NCI-H748 treated with DMSO at 0.1 percent for 48 hours (cell line): ENCODE measurements at places on chromosomes 16 and 17.

DNA sequence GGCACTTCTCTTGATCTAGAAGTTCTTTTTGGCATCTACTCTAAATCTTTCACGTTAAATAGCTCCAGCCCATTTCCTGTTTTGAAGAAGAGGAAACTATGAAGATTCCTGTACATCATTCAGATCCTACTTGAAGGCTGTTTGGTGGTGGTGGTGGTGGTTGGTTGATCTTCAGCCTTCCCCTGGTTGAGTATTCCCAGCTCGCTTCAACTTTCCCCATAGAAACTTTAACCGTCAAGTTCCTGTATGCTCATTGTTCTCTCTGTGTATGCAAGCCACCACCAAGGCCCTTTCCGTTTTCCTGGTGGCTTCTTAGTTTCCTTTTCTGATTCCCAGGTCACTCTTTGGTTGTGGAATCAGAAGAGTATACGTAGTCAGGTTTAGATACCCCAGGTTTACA is 3.3 kb downstream of the LRRC46 start:
- DNase-seq: no peak

DNA sequence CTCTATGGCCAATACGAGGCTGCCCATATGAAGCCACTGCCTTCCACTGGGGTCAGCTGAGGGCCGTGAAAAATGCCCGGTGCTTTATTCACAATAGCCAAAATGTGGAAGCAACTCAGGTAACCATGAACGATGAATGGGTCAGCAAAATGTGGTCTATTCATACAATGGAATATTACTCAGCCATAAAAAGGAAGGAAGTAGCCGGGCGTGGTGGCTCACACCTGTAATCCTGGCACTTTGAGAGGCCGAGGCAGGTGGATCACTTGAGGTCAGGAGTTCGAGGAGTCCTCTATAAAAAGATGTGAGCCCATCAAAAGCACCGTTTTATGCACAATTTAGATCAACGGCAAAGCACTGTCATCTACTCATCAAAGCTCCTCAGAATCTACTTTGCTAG is 5.2 kb upstream of the TRAP1 start:
- no peak for DNase-seq

GRCh38 chr16:27740496-27741201 is 190.7 kb downstream of the KATNIP start:
- no peak for DNase-seq

GRCh38 chr16:4372001-4372577 is 441 bp downstream of the VASN start:
- DNase-seq: no peak

DNA sequence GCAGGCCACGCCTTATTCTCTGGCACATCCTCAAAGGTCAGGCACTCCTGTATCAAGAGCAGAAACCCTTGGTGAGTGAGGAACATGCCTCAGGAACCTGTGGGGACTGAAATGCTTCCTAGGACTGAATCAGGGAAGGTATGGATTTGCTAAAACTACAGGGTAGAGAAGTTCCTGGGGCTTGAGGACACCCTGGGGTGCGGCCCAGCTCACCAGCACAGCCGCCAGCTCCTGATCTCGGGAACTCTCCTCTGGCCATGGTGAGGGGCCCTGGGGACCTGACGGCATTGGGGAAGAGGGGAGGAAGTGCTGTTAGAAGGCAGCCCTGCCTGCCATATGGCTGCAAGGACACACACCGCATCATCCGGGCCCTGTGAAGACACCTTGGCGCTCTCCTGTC is 7.5 kb downstream of the ZSCAN10 start:
- DNase-seq: no peak

DNA sequence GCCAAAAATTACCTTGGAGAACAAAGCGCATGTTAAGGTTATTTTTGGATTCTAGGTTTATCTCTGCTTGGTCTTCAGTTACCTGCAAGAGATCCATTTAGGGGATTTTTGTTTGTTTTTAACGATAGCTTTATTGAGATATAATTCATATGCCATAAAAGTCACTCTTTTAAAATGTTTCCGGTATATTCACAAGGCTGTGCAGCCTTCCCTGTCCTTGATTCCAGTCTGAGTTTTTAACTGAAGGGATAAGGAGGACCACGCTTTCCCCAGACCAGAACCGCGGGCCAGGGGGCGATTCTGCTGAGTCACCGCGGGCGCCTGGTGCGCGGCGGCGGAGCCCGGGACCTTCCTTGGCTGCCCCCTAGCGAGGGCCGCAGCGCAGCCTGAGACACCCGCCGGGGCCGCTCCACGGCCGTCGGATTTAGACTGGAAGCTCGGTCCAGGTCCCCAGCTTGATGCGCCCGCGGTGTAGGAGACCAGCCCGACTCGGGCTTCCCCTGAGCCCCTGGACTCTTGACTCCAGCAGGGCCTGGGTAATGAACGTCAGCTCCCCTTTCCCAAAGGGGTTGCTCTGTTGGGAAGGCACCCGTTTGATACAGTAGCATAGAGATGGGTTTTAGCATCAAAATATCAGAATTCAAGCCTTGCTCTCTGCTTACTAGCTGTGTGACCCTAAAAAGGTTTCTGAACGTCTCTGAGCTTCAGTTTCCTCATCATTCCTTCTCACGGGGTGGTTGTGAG is 50.0 kb upstream of the STH start:
- DNase-seq: no peak

- DNase-seq: no peak
Observed at GRCh38 chr16:77449208-77449607, 14.4 kb upstream of the ADAMTS18 start.

DNA sequence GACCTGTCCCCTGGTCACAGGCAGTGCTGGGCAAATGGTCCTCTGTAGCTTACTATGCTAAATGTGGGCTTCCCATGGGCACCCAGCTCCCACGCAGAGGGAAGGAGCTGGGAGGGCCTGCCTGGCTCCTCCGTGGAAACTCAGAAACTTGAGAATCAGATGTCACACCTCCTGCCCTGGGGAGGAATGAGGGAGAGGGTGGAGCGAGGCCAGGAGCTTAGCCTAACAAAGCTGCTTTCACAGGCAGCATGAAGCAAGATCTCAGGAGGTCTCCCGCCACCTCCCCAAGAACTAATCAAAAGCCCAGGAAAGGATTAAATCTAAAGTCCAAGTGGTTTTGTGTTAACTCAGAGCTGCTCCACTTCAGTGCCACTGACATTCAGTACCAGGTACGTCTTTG is 33.6 kb upstream of the XYLT2 start:
- DNase-seq: no peak

DNA sequence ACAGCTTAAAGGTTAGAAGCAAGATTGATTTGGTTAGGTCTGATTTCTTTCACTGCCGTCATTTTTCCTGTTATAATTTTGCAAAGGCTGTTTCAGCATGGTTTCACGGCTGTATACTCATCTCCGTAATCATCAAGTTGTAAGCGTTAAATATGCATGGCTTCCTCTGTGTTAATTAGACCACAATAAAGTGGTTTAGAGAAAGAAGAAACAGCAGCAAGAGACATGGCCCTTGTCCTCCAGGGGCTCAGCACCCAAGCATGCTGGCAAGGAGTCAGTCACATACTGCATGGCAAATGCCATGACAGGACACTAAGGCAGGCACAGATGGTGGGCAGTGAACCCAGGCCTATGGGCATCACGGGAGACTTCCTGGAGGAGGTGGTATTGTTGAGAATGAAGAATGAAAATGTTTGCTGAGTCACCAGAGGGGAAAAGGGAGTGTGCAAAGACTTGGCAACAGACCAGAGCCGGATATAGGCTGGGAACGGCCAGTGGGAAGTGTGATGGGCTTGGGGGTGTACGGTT is 61.4 kb upstream of the PLCG2 start:
- DNase-seq: no peak

GRCh38 chr16:17408296-17408695 is 62.5 kb downstream of the XYLT1 start:
- no peak for DNase-seq

DNA sequence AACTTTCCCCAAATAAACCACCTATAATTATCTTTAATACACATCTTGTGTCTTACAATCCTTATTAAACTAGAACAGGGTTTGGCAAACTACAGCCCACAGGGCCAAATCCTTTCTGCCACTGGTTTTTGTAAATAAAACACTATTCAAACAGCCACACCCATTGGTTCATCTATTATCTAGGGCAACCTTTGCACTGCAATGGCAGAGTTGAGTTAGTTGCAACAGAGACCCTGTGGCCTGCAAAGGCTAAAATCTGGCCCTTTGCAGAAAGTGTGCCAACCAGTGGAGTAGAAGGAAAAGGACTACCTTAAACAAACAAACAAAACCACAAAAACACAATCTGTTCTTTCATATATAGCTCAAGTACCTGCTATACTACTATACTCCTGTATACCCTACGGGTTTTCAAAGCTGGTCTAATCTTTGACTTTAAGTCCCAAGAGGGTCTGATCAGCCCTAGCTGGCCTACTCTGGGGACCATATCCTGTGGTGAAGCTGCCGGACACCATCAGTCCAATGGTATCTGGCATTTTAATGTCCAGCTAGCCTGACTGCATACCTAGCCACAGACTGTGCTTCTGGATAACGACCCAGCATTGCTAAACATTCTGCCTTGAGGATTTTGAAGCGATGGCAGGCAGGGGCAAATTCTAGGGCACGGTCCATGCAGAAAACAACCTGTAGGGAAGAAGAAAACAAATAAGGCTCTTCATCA is 23.3 kb downstream of the CNP start:
- no peak for DNase-seq

- no peak for DNase-seq
Observed at GRCh38 chr16:4360538-4361021, 9.5 kb upstream of the PAM16 start.

GRCh38 chr17:29195465-29196081 is 15.4 kb upstream of the MYO18A start:
- no peak for DNase-seq
